ENCODE measurements at places on chromosomes 7 and 10. TPM values are rescaled to one million over a fixed set of nuclear protein-coding genes. Genes with fewer than 3 reads are reported as not detected.

TNKS2 gene
- 56.0 TPM for total RNA-seq

TMEM213 gene
- total RNA-seq, result not detected

TDRD1 gene
- total RNA-seq, result 0.50 TPM

TPST1 gene
- 154 TPM for total RNA-seq
